ENCODE measurements at places on chromosomes 11 and 22.

DNA sequence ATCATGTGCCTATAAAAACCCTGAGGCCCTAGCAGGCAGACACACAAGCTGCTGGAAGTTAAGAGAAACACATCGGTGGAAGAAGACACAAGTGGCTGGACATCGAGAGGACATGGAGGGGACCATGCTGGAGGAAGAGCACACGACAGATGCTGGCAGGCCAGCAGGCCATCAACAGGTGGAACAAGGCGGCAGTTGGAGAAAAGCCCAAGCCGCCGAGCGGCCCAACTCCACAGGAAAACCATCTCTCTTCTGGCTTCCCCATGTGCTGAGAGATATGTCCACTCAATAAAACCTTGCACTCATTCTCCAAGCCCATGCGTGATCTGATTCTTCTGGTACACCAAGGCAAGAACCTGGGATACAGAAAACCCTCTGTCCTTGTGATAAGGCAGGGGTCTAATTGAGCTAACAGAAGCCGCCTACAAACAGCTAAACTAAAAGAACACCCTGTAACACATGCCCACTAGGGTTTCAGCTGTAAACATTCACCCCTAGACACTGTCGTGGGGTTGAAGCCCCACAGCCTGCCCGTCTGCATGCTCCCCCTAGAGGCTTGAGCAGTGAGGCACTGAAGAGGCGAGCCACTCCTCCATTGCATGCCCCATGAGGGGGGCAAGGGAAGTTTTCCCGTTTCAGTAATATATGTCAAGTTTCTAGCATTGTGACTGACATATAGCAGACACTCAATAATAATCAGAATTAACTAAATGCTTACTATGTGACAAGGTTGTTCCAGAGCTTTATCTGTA is 39.0 kb upstream of the MMP20 start:
- peak; percentile 34 for DNase-seq

GRCh38 chr11:100229086-100229485 is 458.0 kb upstream of the ARHGAP42 start:
- no peak for DNase-seq

DNA sequence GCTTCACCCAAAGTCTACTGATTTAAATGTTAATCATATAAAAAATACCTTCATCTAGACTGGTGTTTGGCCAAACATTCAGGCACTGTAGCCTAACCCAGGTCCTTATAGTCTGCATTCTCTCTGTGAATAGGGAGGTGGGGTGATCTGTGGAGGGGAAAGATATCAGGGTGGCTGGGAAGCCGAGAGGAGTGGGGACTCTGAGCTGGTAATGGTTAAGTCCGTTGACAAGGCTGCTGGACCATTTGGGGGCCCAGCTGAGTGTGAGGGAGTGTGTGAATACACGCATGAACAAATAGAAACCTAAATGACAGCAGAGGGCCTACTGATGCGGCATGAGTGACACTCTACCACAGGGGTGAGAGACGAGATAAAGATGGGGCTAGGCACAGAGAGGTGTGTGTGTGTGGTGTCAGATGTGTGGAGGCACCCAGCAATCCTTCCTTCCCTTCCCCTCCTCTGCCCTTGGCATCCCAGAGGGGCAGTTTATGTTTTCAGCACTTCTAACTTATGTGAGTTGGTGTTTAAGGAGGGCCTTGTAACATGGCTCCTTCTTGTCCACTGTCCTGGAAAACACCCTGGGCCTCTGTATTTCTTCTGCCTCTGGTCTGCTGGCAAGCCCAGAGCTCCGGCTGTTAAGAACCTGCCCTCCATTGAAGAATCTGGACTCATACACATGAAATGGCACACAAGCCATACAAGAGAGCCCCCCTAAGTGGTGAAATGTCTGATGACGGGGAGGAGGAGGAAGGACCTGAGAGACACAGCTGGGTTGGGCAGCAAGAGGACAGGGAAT is 249.1 kb upstream of the TBCEL start:
- DNase-seq: no peak

GRCh38 chr11:57545883-57546282 is 8.5 kb downstream of the SMTNL1 start:
- DNase-seq: no peak
